ENCODE measurements at places on chromosomes 16 and 17.

GRCh38 chr17:79841369-79842135 is 2.3 kb upstream of the CBX4 start:
- H3K27ac ChIP-seq: no peak overlapping the region
- H3K36me3 ChIP-seq: no peaks in the 10 kb centered on the region
- DNase-seq: no peak
- no peak overlapping the region for H3K4me3 ChIP-seq
- peaks cover 37% of the 10 kb centered on the region for H3K27me3 ChIP-seq

- H3K27me3 ChIP-seq: no peaks in the 10 kb centered on the region
- H3K36me3 ChIP-seq: no peaks in the 10 kb centered on the region
- no peak overlapping the region for H3K4me3 ChIP-seq
Measured at GRCh38 chr17:51097708-51098446, 22.8 kb downstream of the SPAG9 start.

GRCh38 chr16:11224894-11225676 is 30.9 kb downstream of the SOCS1 start:
- no peak for DNase-seq
- no peaks in the 10 kb centered on the region for H3K36me3 ChIP-seq
- no peak overlapping the region for H3K27ac ChIP-seq
- H3K4me1 ChIP-seq: peaks cover 11% of the 10 kb centered on the region
- peak overlapping the region; percentile 13 for H3K4me3 ChIP-seq

GRCh38 chr17:335691-336090 is 16.9 kb downstream of the RPH3AL start:
- DNase-seq: peak; percentile 60
- no peaks in the 10 kb centered on the region for H3K36me3 ChIP-seq
- H3K27me3 ChIP-seq: peaks cover 11% of the 10 kb centered on the region
- no peaks in the 10 kb centered on the region for H3K4me1 ChIP-seq
- no peak overlapping the region for H3K4me3 ChIP-seq

DNA sequence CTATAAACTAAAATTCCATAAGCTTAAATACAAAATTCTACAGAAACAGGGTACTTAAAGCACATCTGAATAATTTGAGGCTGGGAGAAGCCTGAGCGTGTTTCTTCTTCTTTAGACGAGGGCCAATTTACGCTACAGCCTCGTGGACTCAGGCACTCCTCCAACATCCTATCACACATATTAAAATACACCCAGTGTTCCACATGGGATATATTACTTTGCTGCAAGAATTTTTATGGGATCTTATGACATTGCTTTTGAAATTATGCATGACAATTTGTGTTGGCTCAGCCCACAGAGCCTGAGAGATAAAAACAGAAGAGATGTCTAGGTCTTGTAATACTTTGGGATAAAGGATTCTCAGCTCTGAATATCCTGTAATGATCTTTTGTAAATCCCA is 3.5 kb upstream of the TANGO6 start:
- no peaks in the 10 kb centered on the region for H3K36me3 ChIP-seq
- no peak overlapping the region for H3K4me3 ChIP-seq
- peak; percentile 74 for DNase-seq
- H3K4me1 ChIP-seq: no peaks in the 10 kb centered on the region

- H3K4me1 ChIP-seq: peaks cover 55% of the 10 kb centered on the region
- H3K27ac ChIP-seq: peak overlapping the region; percentile 59
- DNase-seq: peak; percentile 75
- H3K36me3 ChIP-seq: no peaks in the 10 kb centered on the region
- H3K4me3 ChIP-seq: peak overlapping the region; percentile 51
Measured at GRCh38 chr17:79844869-79845600, 5.8 kb upstream of the CBX4 start.

DNA sequence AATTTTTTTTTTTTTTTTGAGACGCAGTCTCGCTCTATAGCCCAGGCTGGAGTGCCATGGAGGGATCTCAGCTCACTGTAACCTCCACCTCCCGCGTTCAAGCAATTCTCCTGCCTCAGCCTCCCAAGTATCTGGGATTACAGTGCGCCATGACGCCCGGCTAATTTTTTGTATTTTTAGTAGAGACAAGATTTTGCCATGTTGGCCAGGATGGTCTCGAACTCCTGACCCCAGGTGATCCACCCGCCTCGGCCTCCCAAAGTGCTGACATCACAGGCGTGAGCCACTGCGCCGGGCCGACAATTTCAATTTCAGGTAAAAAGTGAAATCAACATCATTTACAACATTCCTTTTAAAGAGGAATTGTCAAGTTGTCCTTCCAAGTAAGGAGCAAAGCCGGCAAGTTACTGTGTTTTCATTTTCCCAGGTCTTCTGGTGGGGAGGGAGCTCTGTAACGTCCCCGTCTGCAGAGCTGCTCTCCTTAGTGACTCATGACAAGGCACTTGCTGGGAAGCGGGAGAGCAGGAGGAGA is 873 bp downstream of the NPLOC4 start:
- H3K4me1 ChIP-seq: peaks cover 27% of the 10 kb centered on the region
- no peaks in the 10 kb centered on the region for H3K27me3 ChIP-seq
- peak overlapping the region; percentile 86 for H3K27ac ChIP-seq
- H3K36me3 ChIP-seq: no peaks in the 10 kb centered on the region
- DNase-seq: no peak
- H3K4me3 ChIP-seq: peak overlapping the region; percentile 87

DNA sequence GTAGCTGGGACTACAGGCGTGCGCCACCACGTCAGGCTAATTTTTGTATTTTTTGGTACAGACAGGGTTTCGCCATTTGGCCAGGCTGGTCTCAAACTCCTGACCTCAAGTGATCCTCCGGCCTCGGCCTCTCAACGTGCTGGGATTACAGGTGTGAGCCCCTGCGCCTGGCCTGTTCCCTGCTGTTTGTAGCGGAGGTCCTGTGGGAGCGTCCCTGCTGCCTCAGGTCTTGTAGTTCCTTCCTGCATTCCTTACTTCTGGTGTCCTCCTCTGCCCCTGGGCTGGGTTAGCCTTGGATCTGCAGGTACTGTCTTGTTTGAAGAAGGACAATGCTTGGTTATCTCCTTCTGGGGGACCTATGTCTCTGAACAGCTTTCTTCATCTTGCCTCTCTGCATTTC is 23.6 kb upstream of the G6PC1 start:
- H3K36me3 ChIP-seq: no peaks in the 10 kb centered on the region
- no peaks in the 10 kb centered on the region for H3K4me1 ChIP-seq
- H3K4me3 ChIP-seq: no peak overlapping the region
- H3K27ac ChIP-seq: no peak overlapping the region

DNA sequence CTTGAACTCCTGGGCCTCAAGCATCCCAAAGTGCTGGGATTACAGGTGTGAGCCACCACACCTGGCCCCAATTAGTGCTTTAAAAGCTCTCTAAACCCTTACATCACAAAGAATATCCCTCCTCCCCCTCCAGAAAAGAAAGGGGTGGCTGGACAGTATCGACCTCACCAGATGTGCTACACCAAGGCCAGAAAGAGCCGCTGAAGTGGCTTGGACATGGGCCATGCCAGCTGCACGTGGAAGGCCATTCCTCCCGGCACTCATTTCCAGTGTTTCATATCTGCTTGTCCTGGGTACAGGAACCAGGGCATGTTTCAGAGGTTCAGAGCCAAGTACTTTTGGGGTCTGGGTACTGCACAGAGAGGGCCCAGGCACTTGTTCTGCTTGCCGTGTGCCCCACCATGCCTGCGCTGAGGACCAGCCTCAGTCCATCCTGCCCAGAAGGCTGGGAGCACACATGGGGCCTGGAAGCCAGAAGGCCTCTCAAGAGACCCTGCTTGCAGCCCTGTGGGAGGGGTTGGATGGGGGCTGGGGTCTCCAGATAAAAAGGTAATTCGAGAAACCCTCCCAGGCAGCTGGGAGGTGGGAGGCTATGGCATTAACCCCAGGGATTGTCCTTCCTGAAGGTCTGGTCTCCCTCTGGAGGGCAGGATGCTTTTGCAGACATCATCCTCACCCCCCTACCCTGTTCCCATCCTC is 3.5 kb upstream of the SRRM2 start:
- H3K36me3 ChIP-seq: no peaks in the 10 kb centered on the region
- H3K27me3 ChIP-seq: no peaks in the 10 kb centered on the region
- peaks cover 6% of the 10 kb centered on the region for H3K4me1 ChIP-seq
- no peak for DNase-seq
- no peak overlapping the region for H3K27ac ChIP-seq

- H3K4me1 ChIP-seq: peaks cover 23% of the 10 kb centered on the region
- no peaks in the 10 kb centered on the region for H3K36me3 ChIP-seq
- H3K4me3 ChIP-seq: no peak overlapping the region
- no peaks in the 10 kb centered on the region for H3K27me3 ChIP-seq
- no peak overlapping the region for H3K27ac ChIP-seq
Measured at GRCh38 chr17:2656283-2656682, 55.3 kb downstream of the CLUH start.

DNA sequence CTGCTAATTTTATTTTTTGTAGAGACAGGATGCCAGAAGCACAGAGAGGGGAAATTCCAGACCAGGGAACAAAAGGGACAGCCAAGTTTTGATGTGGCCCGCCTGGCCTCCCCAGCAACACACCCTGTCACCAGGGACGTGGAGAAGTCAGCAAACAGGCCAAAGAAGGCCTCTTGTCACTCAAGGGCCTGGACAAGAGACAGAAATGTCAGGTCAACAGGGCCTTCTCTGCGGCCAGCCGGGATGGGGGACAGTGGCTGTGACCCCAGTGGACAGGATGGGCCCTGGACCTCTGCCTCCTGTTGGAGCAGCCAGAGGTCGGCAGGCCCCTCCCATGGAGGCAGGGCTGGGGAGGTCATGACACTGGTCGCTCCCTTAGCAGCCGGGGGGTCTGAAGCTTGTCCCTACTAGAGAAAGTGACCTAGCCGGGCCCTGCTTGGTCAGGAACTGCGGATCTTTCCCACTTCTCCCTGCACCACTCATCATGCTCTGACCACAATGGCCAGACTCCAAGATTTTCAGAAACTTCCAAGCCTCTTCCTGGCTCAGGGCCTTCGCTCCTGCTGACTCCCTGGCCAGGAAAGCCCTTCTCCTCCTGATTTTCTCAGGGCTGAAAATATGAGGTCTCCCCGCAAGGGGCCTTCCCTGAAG is 9.2 kb upstream of the TVP23A start:
- H3K27ac ChIP-seq: peak overlapping the region; percentile 80
- H3K4me1 ChIP-seq: peaks cover 32% of the 10 kb centered on the region
- H3K36me3 ChIP-seq: no peaks in the 10 kb centered on the region
- no peak overlapping the region for H3K4me3 ChIP-seq

GRCh38 chr16:86353148-86353547 is 157.2 kb upstream of the FOXF1 start:
- no peak overlapping the region for H3K27ac ChIP-seq
- no peak for DNase-seq
- H3K4me1 ChIP-seq: peaks cover 16% of the 10 kb centered on the region
- no peaks in the 10 kb centered on the region for H3K27me3 ChIP-seq
- H3K4me3 ChIP-seq: no peak overlapping the region

DNA sequence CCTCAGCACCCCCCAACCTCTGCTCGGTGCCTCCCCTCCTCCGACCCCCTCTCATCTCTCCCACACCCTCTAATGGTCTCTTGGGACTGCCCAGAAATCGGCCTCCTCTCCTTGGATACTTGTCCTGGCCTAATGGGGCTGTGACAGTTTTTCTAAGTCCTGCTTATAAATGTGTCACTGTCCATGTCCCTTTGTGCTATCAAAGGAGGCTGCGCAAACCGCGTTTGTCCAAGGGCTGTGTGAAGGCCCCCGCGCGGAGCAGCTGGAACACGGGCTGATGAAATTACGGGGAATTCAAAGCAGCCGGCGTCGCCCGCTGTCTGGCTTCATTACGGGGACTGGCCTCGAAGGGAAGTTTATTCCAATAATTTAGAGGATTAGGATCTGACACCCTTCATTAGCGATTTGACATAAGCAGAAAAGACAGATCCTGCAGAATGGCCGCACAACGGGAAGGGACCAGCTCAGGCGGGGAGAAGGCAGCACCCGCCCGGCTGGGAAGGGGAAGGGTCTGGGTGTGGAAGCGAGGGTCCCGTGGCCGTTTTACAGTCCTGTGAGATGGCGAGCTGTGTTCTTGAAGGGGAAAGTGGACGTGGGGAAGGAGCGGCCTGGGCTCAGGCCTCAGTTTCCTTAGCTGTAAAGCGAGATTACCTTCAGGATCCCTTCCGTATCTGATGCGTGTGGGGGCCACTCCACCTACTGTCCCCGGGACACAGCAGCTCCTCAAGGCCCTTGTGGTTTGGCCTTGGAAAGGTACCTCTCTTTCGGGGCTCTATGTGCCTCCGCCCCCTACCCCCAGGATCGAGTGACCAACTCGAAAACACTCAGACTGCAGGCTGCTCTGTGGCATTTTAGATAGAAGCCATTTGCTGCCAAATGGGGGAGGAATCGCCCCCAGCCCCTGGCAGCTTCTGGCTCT is 1.6 kb upstream of the WFIKKN2 start:
- peak; percentile 52 for DNase-seq
- no peaks in the 10 kb centered on the region for H3K27me3 ChIP-seq
- H3K4me3 ChIP-seq: no peak overlapping the region
- H3K4me1 ChIP-seq: peaks cover 14% of the 10 kb centered on the region
- no peaks in the 10 kb centered on the region for H3K36me3 ChIP-seq

- peaks cover 32% of the 10 kb centered on the region for H3K4me1 ChIP-seq
- H3K27ac ChIP-seq: no peak overlapping the region
- no peaks in the 10 kb centered on the region for H3K27me3 ChIP-seq
- no peak for DNase-seq
- H3K36me3 ChIP-seq: peaks cover 29% of the 10 kb centered on the region
Measured at GRCh38 chr16:21166561-21166961, 8.1 kb downstream of the LDAF1 start.

- H3K4me3 ChIP-seq: peak within 1 kb of the TSS; percentile 84
- peak within 1 kb of the TSS; percentile 88 for H3K27ac ChIP-seq
- peaks cover 20% of the 10 kb centered on the region for H3K36me3 ChIP-seq
- no peaks in the 10 kb centered on the region for H3K4me1 ChIP-seq
Measured at GRCh38 chr16:58515125-58515870, at the start of gene SETD6. TSS of gene SETD6 (plus strand) at chr16:58515517. CDS start at chr16:58515538, 21 bp downstream.

- peaks cover 14% of the 10 kb centered on the region for H3K36me3 ChIP-seq
- no peak overlapping the region for H3K4me3 ChIP-seq
- peaks cover 25% of the 10 kb centered on the region for H3K4me1 ChIP-seq
- H3K27ac ChIP-seq: no peak overlapping the region
Measured at GRCh38 chr17:81680150-81680549, 3.4 kb downstream of the ARL16 start.

GRCh38 chr17:3801792-3802191 is 804 bp upstream of the ITGAE start:
- DNase-seq: no peak
- H3K4me1 ChIP-seq: peaks cover 16% of the 10 kb centered on the region
- no peak overlapping the region for H3K4me3 ChIP-seq
- no peaks in the 10 kb centered on the region for H3K27me3 ChIP-seq

DNA sequence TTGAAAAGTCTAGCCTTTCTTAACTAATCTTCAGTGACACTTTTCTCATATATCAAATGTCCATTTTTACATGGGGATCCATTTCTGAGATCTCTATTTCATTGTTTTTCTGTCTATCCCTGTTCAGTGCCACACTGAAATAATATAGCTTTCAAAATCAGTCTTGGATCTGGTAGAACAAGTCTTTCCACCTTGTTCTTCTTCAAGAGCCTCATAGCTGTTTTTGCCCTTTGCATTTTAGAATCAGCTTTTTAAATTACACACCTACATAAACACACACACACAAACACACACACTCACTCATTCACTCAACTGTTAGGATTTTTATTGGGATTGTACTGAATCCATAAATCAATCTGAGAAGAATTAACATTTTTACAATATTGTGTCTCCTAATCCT is 19.2 kb downstream of the GSDMB start:
- H3K4me1 ChIP-seq: no peaks in the 10 kb centered on the region
- no peak overlapping the region for H3K27ac ChIP-seq
- no peak overlapping the region for H3K4me3 ChIP-seq
- DNase-seq: no peak
- H3K36me3 ChIP-seq: no peaks in the 10 kb centered on the region
